Panc1 (cell line): ENCODE measurements at places on chromosomes 3 and 15. TPM values are rescaled to one million over a fixed set of nuclear protein-coding genes. Genes with fewer than 3 reads are reported as not detected.

The IL5RA gene
- not detected for total RNA-seq

The SMCO1 gene
- not detected for total RNA-seq

The MUSTN1 gene
- 0.49 TPM for total RNA-seq

The SLC2A2 gene
- total RNA-seq = 0.13 TPM
